ENCODE measurements at places on chromosomes 16 and 17.

DNA sequence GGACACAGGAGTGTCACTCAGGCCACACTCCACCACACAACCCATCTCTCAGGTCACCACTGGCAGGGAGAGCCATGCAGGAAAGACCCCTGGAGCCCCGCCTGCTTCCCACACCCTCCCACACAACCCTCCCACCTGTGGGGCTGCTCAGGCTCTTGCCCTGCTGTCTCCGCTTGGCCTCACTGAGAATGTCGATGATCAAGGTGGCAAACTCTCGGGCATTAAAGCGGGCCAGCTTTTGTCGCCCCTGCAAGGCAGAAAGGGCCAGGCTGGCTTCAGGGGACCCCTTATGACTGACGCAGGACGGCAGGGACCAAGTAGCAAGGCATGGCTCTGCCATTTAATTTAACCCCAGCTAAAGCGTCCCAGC is 8.5 kb downstream of the TP53I13 start:
- no peak for DNase-seq

GRCh38 chr16:31695667-31696066 is 168.0 kb downstream of the AHSP start:
- DNase-seq: no peak

GRCh38 chr17:59001158-59001814 is 105.4 kb downstream of the TRIM37 start:
- DNase-seq: peak; percentile 85

GRCh38 chr16:25140459-25140858 is 28.9 kb downstream of the LCMT1 start:
- peak; percentile 64 for DNase-seq

DNA sequence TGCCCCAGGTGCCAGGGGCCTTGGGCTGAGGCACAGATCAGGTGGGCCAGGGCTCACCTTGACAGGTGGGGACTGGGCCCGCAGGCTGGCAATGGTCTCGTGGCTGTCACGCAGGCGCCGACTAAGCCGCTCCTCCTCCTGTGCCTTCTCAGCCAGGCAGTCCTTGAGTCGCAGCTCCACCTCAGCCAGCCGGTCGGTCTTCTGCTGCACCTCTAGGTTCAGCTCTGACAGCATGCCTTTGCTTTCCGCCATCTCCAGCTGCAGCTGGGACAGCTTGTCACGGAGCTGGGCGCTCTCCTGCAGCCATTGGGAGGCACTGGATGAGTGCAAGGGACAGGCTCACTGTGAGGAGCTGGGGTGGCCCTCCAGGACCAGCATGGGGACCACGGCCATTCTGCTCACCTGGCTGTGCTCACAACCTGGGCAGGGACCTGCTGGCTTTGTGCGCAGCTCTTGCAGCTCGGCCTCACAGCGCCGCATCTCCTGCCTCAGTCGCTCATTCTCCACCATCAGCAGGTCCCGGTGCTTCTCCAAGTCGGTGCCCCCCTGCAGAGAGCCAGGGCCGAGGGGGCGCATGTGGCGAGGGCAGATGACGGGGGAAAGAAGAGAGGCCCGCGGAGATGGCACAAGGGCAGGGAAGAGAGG is 31.0 kb downstream of the KIFC3 start:
- no peak for DNase-seq

All from astrocyte of the hippocampus (primary cell).